ENCODE measurements at places on chromosomes 1 and 21. TPM values are rescaled to one million over a fixed set of nuclear protein-coding genes. Genes with fewer than 3 reads are reported as not detected.

Gene SRSF11
- total RNA-seq = 107 TPM

Gene F11R
- 280 TPM for total RNA-seq

Gene CA6
- not detected for total RNA-seq

Gene CCDC17
- total RNA-seq = 0.79 TPM

Gene FMN2
- not detected for total RNA-seq

Gene LIN9
- 2.6 TPM for total RNA-seq

Gene INSRR
- not detected for total RNA-seq

Gene SH3GLB1
- 31.2 TPM for total RNA-seq

Gene S100PBP
- 30.3 TPM for total RNA-seq

Gene PAPPA2
- 8.7 TPM for total RNA-seq

Gene SUSD4
- total RNA-seq = 3.1 TPM

Gene MPZ
- total RNA-seq = under 0.01 TPM

All from bronchial epithelial cell (primary cell).